Fibroblast of skin of back (primary cell): ENCODE measurements at places on chromosomes 6 and 20.

DNA sequence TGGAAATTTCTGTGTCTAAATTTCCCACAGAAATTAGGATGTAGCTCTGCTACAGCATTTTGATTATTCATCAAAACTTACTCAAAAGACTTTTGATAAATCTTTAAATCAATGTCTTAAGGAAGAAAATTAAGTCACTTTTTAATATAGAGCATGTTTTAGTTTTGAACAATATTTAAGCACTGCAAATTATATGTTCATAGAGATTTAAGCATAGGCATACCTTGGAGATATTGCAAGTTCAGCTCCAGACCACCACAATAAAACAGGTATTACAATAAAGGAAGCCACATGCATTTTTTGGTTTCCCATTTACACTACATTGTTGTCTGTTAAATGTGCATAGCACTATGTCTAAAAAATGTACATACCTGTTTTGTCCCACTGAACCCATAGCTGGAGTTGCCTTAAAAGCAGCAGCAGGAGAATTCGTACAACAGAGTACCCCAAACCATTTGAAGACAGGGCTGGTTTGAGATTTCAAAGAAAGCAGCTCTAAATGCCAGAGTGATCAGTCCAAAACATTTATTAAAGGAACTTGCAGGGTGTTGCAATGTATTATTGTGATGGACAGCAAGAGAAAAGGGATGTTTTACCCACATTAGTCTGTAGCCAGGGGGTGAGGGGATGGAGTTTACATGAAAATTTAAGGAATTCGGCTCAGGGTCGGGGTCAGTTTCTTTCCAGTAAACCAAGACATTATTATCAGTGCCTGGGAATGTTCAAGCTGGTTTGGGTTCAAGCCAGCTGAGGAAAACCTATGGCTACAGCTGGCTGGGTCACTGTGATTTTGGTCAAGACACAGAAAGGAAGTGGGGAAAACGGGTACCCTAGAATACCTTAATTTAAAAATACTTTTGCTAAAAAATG lies 6.3 kb upstream of the LOC128125822 start:
- peak; percentile 15 for DNase-seq

DNA sequence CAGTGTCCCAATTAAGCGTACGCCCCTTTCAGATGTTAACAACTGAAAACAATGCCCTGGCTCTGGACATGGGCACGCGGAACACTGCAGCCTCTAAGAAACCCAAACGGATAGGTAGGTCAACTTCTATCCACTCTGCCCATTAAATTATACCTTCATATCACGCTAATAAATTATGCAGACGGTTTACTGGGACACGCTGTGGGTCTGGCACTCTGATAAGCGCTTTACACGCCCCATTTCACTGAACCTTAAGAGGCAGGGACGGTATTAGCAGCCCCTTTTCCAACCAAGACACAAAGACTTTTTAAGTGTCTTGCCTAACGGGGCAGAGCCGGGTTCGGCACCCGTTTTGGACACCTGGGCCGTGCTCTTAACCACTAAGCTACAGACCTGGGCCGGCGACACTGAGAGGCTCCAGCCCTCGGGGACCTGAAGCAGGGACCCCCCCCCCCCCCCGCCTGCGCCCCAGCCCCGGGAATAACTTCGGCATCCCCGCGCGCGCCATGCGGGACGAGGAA lies 744 bp downstream of the STAU1 start:
- DNase-seq = no peak

DNA sequence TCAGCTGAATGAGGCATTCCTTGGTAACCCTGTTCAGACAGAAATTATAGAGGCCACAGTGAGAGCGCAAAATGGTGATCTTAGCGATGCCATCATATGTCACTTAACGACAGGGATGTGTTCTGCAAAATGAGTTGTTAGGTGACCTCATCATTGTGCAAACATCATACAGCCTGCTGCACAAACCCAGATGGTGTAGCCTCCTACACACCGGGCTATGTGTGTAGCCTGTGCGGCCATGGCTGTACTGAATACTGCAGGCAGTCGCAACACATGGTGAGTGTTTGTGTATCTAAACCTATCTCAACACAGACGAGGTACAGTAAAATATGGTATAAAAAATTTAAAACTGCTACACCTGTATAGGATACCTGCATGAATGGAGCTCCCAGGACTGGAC lies 234.1 kb upstream of the PMEPA1 start:
- no peak for DNase-seq

DNA sequence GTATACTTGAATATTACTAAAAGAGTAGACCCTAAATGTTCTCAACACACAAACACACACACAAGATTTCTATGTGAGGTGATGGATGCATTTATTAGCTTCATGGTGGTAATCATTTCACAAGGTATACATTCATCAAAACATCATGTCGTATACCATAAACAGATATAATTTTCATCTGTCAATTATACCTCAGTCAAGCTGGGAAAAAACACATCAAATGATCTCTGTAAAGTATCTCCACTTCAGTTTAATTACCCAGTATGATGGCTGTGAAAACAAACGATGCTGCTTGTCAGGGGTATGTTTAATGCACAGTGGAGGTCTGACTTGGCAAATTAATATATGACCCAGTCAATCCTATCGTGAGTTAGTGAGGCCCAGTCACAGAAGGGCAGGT lies 157.2 kb downstream of the MTFR2 start:
- no peak for DNase-seq

DNA sequence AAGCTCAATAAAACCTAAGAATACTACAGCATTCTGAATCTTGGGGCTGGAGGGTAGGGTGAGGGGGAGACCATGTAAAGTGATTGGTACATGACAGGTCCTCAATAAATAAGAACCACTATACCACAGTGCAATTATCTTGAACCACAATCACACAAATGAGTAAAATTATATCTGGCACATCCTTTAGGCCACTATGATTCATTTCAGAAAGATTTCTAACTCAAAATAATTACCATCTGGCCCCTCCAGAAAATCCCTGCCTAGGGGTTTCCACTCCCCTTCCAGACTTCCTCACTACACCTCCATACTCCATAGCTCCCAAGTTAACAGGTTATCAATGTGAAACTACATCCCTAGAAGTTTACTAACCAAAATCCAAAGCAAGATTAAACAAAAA lies 19.7 kb downstream of the AKIRIN2 start:
- no peak for DNase-seq

DNA sequence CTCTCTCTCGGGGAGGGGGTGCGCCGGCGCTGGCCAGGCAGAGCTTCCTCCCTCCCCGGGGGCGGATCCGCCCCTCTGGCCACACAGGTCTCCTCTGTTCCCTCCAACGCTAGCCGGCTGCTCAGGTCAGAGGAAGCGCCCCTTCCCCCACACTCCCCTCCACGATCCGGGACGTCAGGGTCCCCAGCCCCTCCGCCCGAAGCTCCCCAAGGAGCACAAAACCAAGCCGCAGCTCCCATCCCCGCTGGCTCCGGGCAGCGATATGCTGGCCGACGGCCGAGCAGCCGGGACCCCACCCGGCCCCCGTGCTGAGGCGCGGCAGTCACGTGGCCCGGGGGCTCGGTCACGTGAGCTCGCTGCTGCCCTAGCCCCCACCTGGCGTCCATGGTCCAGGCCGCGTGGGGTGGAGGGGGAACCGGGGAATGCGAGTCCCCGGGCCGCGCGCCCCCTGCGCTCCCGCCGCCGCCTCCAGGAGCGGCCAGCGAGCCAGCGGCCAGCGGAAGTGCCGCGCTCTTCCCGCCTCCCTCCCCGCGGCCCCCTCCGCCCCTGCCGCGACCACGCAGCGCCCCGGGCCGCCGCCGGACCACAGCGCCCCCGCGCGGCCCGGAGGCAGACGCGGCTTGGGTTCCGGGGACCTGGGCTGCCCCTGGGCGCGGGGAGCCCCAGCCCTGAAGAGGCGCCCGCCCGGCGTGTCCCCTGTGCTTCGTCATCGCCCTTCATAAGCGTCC lies at the start of gene SLC35B2:
SLC35B2 (minus strand) TSS at position 504 of the 728 bp plus-strand sequence; CDS start at position 386, 118 bp downstream.
- peak; percentile 69 for DNase-seq

DNA sequence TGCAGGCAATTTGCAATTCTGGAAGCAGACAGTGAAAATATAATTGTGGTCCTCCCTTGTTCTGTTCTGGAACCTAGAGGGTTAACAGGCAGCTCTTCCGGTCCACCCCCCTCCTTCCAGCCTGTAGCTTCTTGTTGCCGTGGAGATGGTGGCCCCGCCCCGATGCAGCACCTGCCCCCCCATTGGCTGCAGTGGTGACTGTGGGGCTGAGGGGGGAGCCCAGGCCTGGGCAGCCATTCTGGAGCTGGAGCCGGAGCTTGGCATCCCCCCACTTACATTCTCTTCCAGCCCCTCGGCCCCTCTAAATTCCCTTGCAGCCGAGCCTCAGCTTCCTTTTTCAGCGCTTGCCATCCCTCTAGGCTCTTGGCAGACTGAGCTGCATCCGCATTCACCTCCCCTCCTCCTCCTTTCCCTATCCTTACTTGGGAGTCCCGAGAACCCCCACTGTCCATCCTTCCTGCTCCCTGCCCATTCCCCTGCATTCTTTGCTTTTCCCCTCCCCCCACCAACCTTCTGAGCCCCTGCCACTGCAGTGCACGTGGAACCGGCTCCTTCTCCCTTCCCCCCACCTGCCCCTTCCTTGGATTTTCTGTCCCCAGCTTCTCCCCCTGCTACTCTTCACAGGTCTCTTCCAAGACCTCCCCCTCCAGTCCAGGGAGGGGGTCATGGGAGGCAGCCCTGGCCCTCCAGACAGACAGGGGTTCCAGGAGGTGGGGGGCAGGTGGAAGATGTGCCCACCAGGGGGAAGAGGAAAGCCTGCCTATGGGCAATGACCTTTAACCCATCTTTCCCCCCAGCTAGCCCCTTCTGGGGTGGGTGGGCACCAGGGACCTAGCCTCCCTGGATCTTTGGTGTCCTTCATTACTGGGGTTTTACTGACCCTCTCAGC lies 11.4 kb downstream of the SYNGAP1 start:
- DNase-seq = peak; percentile 68

- no peak for DNase-seq
These were observed 46.9 kb upstream of the SEC63 start for GRCh38 chr6:108004861-108005260.
